Panc1 (cell line): ENCODE measurements at places on chromosomes 12 and 14.

- no peak for DNase-seq
Measured at GRCh38 chr12:68131867-68132414, 27.6 kb downstream of the IFNG start.

DNA sequence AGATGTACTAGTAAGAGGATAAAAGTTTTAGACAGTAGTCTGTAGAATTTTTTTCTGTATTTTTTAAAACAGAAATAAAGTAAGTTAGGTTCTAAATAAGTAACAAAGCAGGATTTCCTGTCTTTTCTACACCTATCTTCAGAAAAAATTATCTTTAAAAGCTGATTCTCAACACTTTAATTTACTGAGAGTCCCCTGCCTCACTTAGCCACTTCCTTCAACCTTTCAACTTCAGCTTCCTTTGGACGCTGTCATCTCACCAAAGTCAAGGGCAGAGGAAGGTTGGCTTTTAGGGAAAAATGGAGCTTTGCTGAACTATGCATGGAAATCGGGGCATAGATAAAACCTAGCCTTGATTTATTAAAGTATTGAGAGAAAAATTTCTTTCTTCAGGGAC lies 44.9 kb upstream of the CERS5 start:
- no peak for DNase-seq

- DNase-seq = no peak
Measured at GRCh38 chr12:6563448-6564050, 4.5 kb downstream of the NOP2 start.

- no peak for DNase-seq
Measured at GRCh38 chr12:113994051-113994450, 27.9 kb upstream of the RBM19 start.

- DNase-seq = no peak
Measured at GRCh38 chr12:2960390-2960956, 1.3 kb downstream of the TEAD4 start.

- no peak for DNase-seq
Measured at GRCh38 chr14:77882098-77882497, 82.2 kb downstream of the ADCK1 start.

DNA sequence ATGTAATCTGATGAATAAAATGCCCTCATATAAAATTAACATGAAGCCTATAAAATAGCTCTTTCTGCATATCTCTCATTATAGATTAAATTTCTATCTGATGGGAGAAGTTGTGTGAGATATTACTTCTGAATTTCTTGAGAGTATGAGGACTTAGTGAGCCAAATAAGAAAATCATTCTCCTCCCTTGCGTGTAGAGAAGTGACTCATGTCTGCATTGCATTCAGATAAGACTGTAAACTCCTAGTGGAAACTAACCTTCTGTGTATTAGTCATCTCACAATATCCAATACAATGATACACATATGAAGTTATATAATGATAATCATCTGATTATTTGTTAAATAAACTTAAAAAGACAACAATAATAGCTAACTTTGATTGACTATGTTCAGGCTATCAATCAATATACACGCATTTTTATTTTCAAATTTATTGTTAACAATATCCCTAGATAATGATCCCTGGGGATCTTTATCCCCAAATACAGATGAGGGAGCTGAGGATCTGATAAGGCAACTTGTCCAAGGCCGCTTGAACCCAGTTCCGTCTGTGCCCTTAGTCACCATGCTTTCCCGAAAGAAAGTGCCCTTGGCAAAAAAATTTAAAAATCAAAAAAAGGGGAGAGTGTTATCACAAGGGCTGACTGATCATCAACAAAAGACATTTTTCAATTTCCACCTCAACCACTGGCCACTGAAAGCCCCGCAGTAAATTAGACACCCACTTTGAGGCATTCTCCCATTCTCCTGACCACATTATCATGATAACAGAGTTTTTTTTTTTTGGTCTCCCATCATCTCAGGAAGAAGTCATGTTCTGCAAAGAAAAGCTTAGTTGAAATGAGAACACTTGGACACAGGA lies 189.2 kb upstream of the RASSF8 start:
- no peak for DNase-seq

GRCh38 chr12:64170024-64170423 lies 52.1 kb downstream of the KICS2 start:
- no peak for DNase-seq

DNA sequence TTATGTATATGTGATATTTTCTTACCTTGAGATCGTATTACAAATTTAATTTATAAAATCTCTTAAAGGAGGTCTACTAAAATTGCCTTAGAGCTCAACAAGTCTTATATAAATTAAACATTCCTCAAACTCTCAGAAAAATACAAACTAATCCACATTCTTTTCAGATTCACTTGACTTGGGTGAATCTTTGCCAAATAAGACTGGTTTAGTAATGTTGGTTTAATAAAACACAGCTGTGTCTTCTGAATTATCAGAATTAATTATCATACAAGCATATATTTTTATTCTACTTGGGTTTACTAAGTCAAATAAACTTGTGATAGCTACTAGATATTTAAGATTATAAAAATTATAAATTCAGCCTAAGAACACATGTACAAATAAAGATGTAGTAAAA lies 13.3 kb downstream of the GLIPR1L2 start:
- DNase-seq = no peak

DNA sequence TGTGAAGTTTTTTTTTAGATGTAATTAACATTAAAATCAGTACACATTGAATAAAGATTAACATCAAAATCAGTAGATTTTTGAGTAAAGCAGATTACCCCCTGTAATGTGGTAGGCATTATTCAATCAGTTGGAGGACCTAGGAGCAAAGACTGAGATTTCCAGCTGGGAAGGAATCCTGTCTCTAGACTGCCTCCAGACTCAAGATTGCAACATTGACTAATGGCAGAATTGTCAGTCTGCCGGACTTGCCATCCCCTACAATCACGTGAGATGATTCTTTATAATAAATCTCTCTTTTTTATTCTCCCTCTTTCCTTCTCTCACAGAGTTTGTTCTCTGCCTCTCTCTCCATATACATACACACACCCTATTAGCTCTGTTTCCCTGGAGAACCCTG lies 51.4 kb upstream of the SLC6A15 start:
- no peak for DNase-seq

GRCh38 chr14:69312608-69313007 lies 52.6 kb downstream of the GALNT16 start:
- no peak for DNase-seq

- DNase-seq = no peak
Measured at GRCh38 chr12:2229661-2230539, 177.1 kb downstream of the CACNA1C start.

DNA sequence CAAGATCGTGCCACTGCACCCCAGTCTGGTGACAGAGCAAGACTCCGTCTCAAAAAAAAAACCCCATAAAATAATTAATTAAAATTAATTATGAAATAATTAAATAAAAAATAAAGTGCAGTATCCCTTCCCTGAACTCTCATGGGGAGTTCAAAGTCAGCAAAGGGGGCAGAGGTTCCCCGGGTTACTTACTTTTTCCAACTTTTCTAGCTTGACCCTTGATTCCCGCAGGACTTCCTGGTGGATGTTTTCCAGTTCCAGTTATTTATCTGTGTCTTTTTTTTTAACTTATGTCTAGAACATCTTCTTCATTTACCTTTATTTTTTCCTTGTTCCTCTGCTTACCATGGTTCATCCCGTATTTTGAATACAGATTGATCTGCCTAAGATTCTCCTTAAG lies 197.4 kb downstream of the EPS8 start:
- DNase-seq = no peak

- no peak for DNase-seq
Measured at GRCh38 chr12:1872448-1872847, 46.0 kb downstream of the CACNA2D4 start.

DNA sequence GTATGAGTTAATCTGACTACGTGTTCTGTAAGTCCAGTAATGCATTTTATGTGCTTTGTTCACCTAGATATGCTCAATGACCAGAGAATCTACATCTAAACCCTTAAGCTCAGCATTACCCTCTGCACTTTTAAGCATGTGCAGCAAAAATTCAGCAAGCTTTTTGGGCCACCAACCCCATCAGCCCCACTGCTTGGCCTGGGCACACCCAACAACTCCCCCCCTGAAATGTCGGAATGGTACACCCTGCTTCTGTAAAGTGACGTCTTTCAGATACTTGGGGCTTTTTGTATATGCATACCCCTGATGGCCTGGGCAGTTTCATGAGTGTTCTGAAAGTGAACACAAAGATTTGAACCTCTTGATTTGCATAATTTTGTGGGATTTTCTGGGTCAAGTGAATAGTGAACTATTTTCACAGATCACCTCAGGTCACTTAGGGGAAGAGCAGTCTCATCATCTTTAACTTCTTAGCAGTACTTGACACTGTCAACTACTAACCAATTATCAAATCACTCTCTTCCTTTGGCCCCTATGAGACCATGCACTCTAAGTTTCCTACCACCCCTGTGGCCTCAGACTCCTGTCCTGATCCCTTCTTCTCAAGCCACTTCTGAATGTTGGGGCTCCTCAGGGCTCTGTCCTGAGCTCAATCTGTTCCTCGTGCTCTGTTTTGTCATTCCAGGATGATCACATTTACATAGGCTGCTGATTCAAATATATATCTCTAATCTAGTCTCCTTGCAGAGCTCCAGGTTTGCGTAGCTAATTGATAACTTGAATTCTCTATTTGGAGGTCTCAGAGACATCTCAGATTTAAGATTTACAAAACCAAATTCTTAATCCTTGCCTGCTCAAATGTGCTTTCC lies 36.3 kb upstream of the PPM1A start:
- DNase-seq = no peak

DNA sequence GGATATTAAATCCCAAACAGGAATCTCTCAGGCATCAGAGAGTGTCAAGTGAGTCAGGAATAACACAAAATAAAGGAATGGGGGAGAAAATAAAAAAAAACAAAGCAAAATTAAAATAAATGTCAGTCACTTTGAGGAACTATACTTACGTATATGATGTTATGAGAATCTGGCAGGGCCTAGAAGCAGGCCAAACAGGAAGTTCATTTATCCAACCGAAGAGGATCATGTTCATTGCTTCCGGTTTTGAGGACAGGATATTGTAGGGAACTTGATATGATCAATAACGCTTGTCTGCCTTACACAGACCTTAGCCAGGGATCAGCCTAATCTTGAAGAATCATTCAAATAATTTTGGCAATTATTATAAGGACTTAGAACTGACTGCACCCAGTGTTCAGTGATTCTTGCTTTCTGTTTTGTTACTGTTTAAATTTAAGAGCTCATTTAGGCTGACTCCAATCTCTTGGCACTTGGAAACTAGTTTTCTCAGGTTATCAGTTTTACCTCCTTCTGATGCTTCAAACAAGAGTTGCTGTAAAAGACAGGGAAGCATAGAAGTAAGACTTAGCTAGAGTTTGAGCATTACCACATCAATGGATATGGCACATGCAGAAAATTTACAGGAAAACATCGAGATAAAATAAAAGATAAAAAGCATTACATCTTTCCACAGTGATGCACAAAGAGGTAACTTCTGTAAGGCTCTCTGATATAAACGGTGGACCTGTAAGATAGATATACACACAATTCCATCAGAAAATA lies 53.4 kb downstream of the ZFC3H1 start:
- no peak for DNase-seq

- no peak for DNase-seq
Measured at GRCh38 chr14:75661499-75661814, 411 bp downstream of the TTLL5 start.

DNA sequence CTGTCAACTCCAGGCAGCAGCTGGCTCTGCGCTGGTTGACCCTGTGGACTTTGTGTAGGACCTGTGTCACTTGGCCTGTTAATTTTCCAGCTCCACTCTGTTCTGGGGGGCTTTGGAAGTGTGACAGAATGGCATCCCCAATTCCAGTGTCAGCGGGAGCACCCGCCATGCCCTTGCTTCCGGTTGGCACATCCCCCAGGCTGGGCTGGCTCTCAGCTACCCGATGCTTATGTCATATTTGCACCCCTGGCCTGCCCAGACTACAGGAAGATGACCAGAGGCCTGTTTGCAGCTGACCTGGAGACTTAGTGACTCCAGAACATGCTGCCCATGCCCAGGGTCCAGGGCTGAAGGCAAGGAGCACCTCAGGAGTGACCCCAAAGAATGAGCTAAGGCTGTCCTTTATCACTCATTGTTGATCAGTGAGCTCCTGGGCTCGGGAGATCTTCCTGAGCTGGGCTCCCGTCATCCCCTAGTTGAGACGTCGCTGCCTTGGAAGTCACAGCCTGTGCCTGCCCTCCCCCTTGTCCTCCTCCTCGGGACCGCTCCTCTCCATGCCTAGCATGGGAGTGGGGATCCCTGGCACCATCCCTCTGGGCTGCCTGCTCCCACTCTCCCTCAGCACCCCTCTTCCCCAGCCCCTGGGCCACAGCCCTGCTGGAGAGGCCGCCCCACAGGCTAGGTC lies 163.4 kb upstream of the RTL1 start:
- DNase-seq = no peak

DNA sequence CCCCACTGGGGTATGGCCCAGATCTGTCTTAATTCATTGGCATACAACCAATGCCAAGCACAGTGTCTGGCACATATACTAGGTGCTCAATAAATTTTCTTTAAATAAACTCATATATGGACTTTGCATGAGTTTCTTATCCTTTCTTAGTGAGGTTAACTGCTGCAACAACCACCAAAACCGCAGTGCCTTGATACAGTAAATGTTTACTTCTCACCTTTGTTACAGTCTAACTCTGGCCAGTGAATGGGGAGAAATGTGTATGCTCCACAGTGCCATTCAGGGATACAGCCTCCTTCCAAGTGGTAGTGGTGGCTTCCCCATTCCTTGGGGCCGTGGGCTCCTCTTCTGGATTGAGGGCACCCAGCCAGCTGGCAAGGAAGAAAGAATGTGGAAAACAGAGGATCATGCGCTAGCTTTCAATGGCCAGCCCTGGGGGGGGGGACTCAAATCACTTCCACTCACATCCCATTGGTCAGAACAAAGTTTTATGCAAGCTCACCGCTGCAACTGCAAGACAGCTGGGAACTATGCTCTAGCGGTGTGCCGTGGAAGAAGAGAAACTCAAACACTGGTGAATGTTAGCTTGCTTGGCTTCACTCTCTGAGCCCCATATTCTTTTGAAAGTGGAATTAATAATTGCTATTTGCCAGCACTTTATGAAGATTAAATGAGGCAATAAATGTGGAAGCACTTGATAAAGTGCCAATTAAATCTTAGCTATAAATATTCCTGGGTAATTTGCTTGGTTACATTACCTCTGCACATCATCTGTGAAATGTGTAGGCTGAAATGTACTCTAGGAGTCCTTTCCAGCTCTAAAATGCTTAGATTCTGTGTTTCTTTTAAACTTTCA lies 51.0 kb upstream of the SOCS2 start:
- DNase-seq = no peak

GRCh38 chr12:25725931-25726330 lies 172.8 kb upstream of the LMNTD1 start:
- DNase-seq = no peak

- DNase-seq = no peak
Measured at GRCh38 chr12:46445551-46446235, 73.1 kb upstream of the SLC38A2 start.

DNA sequence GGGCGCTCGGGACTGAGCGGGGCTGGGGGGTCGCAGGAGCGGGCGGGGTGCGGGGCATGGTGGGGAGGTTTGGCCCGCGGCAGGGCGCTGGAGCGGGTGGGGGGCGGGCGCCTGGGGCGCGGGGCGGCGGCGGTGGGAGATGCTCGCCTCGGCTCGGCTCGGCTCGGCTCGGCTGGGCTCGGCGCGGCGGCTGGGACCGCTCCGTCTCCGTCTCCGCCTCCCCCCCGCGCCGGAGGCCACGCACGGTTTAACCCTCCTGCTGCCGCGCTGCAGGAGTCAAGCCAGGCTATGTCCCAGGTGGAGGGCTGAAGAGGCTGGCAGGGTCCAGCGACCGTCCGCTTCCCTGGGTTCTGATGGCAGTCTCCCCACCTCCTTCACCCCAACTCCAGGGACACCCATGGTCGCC lies at the start of gene PIANP:
Gene PIANP, minus strand, starts transcription at position 170 of the 406 bp plus-strand sequence. CDS start 2,754 bp downstream, outside the sequence.
- DNase-seq = no peak

GRCh38 chr12:40499856-40500255 lies 192.4 kb upstream of the CNTN1 start:
- no peak for DNase-seq
